ENCODE measurements at places on chromosomes 13 and 19.

DNA sequence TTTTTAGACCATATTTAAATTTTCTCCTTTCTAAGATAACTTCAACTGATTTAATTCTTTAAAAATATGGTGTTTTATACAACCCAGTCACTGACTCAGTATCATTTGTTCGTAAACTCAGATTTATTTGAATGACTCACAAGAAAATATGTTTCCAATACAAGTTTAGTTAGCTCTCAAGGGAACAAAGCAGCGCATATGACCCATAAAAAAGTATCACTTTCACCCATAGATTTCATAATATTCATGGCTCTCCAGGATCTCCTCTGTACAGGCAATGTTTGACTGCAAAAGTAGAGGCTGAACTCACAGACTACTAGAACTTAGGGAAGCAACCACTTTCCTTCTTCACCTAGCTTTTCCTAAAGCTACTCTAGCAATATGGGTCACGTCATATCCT is 405.6 kb upstream of the PCDH9 start:
- no peak for DNase-seq

DNA sequence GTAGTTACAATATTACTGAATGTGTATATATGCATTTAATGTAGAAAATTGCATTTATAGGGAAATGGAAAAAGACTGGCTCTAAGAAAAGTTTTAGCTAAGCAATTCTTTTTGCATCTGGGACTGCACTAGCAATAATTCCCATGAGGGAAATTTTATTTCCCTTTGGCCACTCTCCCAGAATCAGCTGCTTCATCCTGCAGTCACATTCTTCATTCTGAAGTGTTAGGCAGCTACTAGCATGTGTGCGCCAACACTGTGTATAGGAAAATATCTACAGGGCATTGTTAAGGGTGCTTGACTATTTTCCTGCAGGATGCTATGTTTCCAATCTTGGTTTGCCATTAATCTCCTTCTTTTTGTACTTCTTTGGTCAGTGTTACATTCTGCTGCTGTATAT is 312.8 kb upstream of the PCDH20 start:
- DNase-seq: no peak

- DNase-seq: no peak
Measured at GRCh38 chr13:40272776-40273139, 393.7 kb downstream of the FOXO1 start.

DNA sequence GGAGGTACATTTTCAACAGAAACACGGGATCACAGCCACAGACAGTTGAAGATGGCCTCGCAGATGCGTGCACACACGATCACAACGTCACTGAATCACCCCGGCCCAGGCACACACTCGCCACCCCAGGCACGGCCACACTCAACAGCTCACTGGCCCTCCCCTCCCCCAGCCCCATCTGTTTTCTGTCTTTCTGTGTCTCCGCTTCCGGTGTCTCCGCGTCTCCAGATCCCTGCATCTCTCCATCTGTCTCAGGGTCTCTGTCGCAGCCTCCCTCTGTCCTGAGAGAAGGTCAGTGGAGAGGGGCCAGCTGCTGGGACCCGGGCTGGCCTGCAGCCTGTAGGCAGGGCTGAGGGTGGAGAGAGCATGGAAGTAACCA is 3.8 kb upstream of the ATP1A3 start:
- DNase-seq: no peak

GRCh38 chr19:50489461-50490011 is 12.9 kb upstream of the GARIN5A start:
- DNase-seq: no peak

GRCh38 chr19:5170329-5170745 is 170.3 kb downstream of the PTPRS start:
- no peak for DNase-seq

DNA sequence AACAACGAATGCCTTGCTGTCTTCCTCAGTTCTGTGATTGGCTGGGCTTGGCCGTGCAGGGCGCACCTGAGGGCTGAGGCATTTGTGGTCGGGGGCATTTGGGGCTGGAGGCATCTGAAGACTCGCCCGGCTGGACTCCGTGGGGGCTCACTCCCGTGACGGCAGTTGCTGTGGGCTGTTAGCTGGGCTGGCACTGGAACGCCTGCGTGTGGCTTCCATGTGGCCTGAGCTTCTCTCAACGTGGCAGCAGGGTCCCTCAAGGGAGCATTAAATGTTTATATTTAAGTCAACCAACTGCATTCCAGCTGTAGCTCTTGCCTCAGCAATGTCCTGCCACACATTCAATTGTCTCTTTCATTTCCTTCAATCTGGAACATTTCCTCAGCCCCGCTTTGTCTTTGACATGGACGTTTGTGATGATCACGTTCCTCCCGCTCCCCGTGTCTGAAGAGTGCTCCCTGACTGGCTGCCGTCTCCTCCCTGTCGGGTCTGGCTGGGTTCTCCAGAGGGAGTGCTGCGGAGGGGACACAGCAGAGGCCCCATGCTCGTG is 21.0 kb downstream of the CCDC8 start:
- DNase-seq: peak; percentile 49

DNA sequence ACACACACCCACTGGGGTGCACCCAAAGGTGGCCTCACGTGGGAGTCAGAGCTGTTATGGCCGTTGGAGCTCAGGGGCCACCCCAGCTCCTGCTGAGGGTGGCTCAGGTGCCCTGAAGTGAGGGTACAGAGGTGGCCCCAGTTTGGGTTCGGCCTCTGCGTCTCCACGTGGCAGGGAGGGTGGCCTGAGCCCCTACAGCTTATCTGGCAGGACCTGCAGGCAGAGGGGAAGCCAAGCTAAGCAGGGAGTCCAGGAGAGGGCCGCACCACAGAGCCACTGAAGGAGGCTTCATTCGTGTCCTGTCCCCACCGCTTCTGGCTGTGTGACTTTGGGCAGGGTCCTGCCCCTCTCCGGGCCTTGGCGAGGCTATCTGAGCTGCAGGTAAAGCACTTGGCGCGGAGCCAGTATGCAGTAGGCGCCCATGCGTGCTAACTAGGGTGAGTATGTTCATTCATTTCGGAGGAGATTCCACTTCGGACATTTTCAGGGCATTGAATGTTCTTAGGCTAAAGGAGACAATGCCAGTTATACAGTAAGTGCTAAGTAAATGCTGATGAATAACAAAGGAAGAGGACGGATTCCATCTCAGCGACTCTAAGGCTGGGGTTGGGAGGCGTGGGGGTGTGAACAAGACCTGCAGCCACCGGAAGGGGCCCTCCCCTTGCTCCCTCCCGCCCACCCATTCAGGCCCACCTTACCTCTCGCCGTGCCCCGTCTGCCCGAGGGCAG is 4.9 kb downstream of the REX1BD start:
- DNase-seq: no peak
